Naive B cell (primary cell): ENCODE measurements at places on chromosomes 4 and X.

DNA sequence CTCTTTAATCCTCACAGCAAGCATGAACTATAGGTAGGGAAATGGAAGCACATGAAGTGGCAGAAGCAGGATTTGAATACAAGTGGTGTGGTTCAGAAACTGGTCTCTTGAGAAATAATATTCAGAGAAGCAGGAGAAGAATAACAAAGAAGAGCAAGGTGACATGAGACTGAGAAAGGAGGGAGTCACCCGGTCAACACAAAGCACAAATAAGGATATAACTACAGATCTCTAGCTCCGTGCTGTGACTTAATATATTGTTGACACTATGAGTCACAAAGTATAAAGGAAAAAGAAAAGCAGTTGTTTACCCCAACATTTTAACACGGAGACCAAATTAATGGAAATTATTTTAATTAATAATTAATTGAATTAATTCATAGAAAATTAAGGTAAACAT lies 204.5 kb downstream of the CPE start:
- DNase-seq: no peak

DNA sequence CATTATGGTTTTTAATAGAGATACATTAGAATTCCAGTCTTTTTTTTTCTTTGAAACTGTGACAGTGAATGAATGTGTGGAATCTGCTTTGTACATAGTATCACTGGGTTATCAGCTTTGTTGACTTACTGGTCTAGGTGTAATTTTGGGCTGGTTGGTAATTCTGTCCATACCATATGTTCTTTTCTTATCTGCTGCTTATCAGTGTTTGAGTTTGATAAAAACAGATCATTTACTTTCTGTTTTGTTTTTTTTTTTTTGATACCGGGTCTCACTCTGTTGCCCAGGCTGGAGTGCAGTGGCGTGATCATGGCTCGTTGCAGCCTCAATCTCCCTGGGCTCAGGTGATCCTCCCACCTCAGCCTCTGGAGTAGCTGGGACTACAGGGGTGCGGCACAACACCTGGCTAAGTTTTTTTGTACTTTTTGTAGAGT lies 12.4 kb downstream of the WWC2 start:
- DNase-seq: no peak

- no peak for DNase-seq
These were observed 300.7 kb downstream of the DCTD start for GRCh38 chr4:182616476-182616875.

DNA sequence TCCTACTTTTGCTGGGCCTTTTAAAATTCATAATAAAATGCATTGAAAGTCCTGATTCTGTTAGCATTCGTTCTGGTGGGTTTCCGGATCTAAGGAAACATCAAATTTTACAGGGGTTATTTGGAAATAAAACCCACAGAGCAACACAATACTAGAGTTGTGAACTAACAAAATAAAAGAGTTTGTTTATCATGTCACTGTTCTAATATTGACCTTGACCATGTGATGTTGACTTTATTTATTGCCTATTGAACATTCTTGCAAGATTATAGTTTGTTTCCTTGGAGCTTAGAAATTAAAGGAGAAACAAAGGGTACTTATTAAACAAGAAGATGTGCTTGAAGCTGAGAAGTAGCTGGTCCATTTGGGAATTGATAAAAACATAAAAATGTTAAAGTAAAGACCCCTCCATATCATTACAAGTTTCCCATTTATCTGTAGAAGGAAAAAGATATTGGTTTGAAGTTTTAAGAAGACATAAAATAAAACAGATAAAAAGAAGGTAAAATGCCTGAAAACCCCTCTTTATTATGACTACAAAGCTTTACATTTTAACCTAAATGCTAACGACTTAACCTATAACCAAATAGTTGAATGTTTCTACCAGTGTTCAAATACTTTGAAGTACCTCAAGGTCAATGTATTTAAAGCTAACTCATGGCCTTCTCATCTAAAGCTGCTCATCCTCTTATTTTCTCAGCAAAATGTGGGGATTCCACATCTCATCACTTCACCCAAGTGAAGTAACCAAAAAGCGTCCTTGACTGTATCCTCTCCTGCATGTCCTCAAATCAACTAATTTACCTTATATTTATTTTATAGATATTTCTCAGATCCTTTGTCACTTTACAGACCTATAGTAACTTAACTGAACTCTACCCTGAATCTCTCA lies 179.6 kb downstream of the GASK1B start:
- DNase-seq: no peak

- no peak for DNase-seq
These were observed 266.8 kb upstream of the LDB2 start for GRCh38 chr4:17165286-17165685.

- no peak for DNase-seq
These were observed 101.9 kb downstream of the RASL11B start for GRCh38 chr4:52964011-52964410.

DNA sequence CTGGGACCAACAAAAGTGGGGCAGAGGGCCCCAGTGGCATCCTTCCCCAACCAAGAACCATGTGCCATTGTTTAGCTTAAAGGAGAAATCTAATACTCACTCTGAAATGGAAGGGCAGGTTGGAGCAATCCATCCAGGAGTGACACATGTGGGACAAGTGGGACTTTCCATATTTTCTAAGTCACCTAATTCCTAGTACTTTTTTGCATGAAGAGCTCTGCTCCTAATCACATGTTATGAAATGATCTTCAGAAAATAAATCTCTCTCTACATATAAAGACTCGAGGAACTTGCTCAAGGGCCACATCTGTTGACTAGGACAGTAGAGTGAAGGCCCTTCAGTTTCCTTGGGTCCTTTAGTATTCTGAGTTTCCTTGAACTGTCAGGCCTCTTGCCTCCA lies 2.5 kb downstream of the CYBB start:
- no peak for DNase-seq

- DNase-seq: no peak
These were observed 28.9 kb upstream of the MID1 start for GRCh38 chrX:10649265-10649664.
